ACHN (cell line): ENCODE measurements at places on chromosomes 2 and 18.

- no peak for DNase-seq
Observed at GRCh38 chr2:143946436-143947391, 573.2 kb downstream of the ZEB2 start.

GRCh38 chr2:173982918-173983317, 17.7 kb upstream of the SP3 start:
- DNase-seq = no peak

GRCh38 chr2:190060626-190061025, 1.9 kb downstream of the MSTN start:
- no peak for DNase-seq

- DNase-seq = peak; percentile 46
Observed at GRCh38 chr2:201806442-201807170, at the start of gene CDK15. Gene CDK15 (plus strand): TSS chr2:201806537. CDS start chr2:201806665, 128 bp downstream.

DNA sequence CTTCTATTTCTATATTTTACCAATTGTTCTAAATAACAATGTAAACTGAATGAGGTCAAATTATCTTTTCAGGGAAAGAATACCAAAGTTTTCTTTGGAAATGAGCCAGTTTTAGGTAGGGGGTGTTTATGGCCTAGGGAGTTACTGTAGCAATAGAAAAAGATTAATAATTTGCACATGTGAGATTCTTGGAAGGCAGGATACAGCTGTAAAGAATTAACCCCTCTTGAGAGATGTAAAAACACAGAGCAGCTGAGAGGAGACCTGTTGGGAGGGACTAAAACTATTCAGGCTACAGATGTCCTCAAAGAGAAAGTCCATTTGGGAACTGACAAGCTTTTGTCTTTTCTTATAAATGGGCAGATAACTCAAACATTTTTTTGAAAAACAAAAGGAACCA, 182.2 kb downstream of the FIGN start:
- no peak for DNase-seq

- DNase-seq = peak; percentile 85
Observed at GRCh38 chr2:69082430-69082997, 69.5 kb downstream of the ANTXR1 start.
